ENCODE measurements at places on chromosomes 16 and 17.

- no peak for DNase-seq
Observed at GRCh38 chr17:55327225-55328088, 62.7 kb downstream of the HLF start.

DNA sequence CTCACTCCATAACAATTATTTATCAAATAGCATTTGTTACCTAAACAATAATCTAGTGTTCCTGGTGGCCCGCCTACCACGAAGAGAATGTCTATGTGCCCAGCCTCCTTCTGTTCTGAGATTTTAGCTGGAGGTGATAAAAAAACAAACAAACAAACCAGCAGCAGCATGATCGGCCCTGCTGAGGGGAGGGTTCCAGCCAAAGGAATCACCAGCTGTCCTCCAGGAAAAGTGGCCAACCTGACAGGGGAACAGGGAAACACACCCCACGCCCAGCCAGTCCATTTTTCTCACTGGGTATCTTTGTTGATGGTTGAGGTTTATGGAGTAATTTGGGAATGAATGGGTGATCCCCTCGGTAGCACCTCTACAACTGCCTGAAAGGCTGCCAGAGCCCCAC lies 203.0 kb upstream of the DYNLRB2 start:
- no peak for DNase-seq

- no peak for DNase-seq
Observed at GRCh38 chr17:1354030-1354429, 46.0 kb downstream of the YWHAE start.

- DNase-seq: no peak
Observed at GRCh38 chr16:63372283-63372682, 1336.0 kb upstream of the CDH8 start.

DNA sequence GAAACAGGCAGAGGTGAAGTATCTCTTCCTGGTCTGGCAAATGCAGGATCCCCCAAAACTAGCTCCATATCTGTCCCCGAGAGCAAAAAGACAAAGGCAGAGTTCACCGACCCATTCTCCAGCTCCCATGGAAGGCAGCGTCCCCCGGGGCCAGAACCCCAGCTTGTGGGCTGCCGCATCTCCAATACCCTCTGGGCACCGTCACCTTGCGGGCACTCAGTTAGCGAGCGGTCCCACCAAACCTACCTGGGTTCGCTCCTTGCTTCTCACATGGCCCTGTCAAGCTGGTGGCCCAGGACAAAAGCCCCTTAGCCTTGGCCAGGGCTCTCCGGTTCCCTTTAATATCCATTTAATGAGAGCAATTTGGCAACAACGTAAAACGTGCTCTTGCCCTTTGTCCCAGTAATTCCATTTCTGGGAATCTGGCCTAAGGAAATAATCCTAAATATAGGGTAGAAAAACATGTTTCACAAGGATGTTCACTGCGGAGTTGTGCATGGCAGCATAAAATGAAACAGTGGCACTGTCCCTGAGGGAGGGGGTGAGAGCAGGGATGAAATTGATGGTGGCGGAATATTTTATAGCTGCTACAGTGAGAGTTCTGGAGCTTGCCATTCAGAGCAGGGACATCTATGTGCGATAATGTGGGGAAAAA lies 157.1 kb downstream of the CMIP start:
- DNase-seq: no peak

DNA sequence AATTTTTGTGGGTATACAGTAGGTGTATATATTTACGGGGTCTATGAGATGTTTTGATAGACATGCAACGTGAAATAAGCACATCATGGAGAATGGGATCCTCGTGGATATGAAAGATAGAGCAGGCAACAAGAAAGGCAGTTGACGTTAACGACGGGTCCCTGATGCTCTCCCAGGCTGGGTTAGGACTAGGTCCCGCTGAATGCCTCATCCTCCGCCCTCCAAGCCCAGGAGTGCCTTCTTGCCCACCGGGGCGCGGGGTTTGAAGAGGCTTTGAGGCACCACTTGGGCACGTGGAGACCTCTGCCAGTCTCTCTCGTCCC lies 9.5 kb upstream of the ZFP90 start:
- no peak for DNase-seq

- no peak for DNase-seq
Observed at GRCh38 chr16:23232806-23233205, 50.3 kb downstream of the SCNN1G start.

DNA sequence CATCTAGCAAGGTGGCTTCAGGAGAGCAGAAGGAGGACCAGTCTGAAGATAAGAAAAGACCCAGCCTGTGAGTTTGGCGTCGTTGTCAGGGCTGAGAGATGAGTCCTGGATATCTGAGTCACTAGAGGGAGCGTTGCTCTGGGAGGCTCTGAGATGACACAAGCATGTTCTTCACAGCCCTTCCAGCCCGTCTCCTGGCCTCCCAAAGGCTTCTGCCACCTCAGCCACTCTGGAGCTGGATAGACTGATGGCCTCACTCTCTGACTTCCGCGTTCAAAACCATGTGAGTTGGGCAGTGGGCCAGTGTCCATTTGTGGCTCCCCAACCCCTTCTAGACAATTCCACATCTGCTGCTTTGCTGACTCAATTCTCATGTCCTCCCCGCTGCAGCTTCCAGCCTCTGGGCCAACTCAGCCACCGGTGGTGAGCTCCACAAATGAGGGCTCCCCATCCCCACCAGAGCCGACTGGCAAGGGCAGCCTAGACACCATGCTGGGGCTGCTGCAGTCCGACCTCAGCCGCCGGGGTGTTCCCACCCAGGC lies 2.3 kb downstream of the TGFB1I1 start:
- no peak for DNase-seq

DNA sequence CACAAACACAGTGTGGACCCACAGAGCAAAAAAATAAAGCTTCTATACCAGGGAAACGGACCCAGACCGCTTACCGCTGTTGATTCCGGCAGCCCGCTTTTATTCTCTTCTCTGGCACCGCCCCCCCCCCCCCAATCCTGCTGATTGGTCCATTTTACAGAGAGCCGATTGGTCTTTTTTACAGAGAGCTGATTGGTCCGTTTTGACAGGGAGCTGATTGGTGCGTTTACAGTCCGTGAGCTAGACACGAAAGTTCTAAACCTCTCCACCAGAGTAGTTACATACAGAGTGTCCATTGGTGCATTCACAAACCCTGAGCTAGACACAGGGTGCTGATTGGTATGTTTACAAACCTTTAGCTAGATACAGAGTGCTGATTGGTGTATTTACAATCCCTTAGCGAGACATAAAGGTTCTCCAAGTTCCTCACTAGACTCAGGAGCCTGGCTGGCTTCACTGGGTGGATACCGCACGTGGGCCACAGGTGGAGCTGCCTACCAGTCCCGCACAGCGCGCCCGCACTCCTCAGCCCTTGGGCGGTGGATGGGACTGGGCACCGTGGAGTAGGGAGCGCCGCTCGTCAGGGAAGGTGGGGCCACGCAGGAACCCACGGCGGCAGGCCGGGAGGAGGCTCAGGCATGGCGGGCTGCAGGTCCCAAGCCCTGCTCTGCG lies 92.4 kb downstream of the HAPSTR1 start:
- no peak for DNase-seq

GRCh38 chr16:48831076-48831722 lies 221.2 kb upstream of the N4BP1 start:
- no peak for DNase-seq

GRCh38 chr17:17921192-17922069 lies 50.8 kb downstream of the TOM1L2 start:
- DNase-seq: no peak

DNA sequence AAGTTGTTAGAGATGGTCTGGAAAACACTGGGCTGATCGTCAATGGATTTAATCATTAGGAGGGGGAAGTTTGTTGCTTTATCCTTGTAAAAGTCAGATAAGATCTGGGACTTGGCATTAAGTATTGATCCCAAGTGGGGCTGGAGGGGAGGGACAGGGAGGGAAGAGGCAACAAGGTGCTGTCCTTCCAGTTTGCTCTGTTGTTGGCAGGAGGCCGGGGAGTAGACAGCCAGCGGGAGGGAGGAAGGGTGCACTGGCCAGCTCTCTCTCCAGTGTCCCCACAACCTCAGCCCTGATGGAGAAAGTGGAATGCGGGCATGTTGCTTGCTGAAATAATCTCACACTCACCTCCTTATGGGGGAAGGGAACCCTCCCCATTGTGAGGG lies 210.2 kb downstream of the CCDC182 start:
- no peak for DNase-seq

All from NCI-H748 treated with DMSO at 0.1 percent for 48 hours (cell line).